ENCODE measurements at places on chromosomes 4 and X. TPM values are rescaled to one million over a fixed set of nuclear protein-coding genes. Genes with fewer than 3 reads are reported as not detected.
A peak's percentile ranks its signal among the peaks of the same experiment; 100 is the strongest.

DNA sequence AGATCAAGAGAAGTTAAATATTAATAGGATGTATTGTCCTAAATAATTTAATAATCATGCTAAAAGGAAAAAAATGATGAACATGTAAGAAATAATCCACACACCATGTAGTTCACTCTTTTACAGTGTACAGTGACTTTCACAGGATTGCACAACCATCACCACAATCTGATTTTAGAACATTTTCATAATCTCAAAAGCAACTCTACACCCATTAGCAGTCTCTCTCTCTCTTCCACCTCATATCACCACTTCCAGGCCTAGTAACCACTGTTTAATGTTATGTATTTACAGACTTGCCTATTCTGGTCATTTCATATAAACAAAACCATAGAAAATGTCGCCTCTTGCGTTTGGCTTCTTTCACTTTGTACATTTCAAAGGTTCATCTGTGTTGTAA lies 153.4 kb downstream of the FSTL5 start:
- peak; percentile 26 for DNase-seq

- peak; percentile 84 for DNase-seq
These were observed 15.0 kb downstream of the MECP2 start for GRCh38 chrX:154082396-154083125.

DNA sequence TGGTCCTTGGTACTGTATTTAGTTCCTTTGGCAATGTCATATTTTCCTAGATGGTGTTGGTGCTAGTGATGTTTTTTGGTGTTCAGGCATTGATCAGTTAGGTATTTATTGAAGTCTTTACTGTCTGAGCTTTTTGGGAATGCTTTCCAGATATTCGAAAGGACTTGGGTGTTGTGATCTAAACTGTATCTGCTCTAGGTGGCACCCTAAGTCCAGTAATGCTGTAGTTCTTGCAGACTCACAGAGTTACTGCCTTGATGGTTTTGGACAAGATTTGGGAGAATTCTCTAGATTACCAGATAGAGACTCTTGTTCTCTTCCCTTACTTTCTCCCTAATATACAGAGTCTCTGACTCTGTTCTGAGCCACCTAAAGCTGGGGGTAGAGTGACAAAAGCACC lies 513.6 kb upstream of the PITX2 start:
- peak; percentile 55 for DNase-seq

DNA sequence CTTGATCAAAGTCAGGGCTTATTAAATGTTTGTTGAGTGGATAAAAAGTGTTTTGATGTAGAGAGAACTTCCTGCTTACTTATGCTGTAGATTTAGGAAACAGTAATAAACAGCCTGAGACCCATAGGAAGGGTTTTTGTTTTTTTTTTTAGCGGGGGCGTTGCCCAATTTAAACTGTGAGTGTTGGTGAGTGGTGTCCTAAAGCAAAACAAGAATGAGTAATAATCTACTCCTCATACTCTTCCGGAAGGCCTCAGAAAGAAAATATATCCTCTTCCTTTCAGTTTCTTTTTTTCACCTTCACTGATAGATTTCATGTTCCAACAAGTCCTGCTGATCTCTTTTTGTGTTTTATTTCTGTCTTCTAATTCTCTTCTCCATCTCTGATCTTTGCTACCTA lies 104.4 kb upstream of the SCML1 start:
- DNase-seq: peak; percentile 36

- no peak for DNase-seq
These were observed 32.4 kb downstream of the CASP3 start for GRCh38 chr4:184616633-184617551.

- peak; percentile 36 for DNase-seq
These were observed 130.8 kb upstream of the SFRP2 start for GRCh38 chr4:153919667-153920066.

DNA sequence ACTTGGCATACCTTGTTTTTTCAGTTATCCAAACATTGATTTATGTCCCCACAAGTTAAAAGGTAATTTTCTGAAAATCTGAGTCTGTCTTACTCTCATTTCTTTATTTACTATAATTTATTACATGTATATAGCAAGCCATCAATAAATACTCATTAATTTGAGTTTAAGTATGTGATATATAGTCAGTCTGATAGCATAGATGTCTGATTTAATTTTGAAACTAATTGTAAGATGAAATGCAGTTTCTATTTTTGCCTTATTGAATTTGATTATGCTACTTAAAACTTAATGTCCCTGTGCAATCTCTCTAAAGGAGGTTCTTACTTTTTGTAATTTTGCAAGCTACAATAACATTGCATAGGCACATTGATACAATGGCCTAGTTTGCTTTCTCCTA lies 2418.6 kb downstream of the ARAP2 start:
- DNase-seq: no peak

DNA sequence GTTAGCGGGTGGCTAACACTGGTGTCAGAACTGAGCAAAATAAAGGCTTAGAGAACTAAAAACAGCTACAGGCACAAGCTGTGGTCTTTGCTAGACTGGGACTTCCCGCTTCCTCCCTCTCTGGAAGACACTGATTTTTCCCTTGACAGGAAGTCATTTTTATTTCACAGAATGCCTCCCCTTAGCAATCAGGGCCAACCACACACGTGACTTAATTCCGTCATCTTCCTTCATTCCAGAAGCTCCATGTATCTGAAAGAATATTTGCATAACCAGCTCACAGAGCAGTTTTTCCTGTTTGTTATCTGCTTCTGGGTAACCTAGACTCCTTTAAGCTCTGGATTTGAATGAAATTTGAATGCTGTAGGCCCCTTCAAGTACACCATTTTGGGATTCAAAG lies 327.5 kb upstream of the FRG1 start:
- DNase-seq: no peak

DNA sequence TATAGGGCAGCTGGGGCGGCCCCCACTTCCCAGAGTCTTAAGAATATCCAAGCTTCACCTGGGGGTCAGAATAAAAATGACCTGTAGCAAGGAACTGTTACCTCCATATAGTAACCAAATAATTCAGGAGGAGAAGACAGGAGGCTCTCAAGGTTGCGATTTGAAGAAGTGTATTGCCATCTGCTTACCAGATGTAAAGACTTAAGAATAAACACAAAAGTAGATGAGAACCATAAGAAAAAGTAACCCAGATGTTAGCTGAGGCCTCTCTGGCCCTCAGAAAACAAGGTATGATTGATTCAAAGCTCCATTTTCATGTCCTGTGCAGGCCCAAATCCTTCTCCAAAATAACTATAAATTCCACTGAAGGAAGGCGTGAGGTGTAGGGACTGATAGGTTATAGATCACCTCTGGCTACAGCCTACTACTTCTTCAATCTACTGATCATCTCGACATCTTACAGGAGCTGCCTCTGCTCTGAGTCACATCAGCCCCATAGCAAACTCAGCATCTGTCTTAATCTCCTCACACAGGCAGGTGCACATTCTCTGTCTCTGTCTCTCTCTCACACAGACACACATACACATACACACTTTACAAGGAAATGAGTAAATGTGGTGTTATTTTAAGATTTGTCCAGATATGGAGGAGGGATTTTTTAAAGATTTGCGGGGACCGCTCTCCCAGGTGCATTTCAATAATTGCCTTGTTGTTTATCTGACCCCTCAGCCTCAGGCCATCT lies 193.9 kb upstream of the EDNRA start:
- DNase-seq: peak; percentile 20

- no peak for DNase-seq
These were observed 75.5 kb downstream of the GALNT7 start for GRCh38 chr4:173243917-173244658.

DNA sequence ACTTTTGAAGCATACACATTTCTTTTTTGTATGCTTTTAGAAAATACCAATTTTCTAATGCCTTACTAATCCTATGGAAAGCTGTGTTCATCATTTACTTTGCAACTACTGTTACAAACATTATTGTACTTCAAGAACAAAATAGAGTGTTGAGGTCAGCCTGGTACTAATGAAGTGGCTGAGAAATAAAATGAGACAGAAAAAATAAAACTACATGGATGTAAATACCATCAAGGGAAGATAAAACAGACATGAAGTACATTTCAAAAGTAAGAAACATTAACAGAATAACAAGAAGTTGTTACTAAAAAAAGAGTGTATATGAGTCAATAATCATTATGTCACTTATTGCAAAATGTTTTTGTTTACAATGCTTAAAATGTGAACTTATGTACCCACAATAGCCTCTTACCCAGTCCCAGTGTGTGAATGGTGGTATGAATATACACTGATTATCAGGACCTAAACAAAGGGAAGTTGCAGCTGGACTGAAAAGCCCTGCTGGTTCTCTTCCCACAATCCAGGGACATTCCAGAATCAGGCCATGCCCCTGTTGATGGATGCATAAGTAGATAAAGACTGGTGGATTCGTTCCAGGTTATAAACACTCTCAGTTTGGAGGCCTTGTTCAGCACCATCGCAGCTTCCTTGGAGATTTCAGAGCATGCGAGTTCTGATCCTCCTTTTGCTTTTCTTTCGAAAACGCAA lies 2.4 kb upstream of the CSN3 start:
- DNase-seq: peak; percentile 75

DNA sequence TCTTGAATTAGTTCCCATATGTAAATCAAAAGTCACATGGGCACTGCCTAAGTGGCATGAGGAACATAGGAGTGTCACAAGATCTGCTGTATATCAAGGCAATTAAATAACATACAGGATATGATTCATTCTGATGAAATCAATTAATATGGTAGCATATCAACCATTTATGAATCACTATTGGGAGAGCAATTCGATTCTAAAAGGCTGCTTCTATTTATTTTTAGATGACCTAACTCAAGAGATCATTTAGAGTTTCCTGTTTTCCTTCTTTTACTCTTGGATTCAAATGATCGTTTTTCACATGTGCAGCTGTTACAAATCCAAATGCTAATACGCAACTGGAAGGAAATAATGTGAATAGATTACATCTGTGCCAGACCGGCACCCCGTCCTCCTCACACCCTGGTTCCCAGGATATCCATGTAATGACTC lies 81.9 kb downstream of the HCCS start:
- DNase-seq: peak; percentile 7

DNA sequence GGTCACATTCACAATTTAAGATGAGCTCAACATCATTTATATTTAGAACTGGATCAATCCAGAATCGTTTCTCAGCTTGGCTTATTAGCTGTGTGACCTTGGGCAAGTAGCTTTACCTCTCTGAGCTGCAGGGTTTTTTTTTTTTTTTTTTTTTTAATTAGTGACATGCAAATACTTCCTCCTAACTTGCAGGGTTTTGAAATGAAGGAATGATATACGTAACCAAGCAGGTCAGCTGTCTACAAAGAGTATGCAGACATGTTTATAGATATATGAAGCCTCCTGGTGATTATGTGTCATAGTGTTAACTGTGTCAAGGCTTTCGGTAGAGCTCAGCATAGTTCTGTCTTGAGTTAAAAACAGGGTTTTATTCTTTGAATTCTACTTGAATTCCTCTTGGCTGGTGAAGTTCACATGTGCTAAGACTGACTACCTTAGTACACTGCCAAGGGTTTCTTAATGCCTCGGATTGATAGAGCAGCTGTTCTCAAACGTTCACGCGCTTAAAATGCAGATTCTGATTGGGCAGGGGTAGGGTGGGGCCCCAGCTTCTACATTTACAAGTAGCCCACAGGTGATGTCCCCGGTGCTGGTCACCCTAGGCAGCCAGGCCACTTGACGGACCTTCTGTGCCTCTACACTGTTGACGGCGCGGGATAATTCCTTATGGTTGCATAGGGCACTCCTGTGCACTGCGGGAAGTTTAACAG lies 654 bp upstream of the STS start:
- DNase-seq: no peak

DNA sequence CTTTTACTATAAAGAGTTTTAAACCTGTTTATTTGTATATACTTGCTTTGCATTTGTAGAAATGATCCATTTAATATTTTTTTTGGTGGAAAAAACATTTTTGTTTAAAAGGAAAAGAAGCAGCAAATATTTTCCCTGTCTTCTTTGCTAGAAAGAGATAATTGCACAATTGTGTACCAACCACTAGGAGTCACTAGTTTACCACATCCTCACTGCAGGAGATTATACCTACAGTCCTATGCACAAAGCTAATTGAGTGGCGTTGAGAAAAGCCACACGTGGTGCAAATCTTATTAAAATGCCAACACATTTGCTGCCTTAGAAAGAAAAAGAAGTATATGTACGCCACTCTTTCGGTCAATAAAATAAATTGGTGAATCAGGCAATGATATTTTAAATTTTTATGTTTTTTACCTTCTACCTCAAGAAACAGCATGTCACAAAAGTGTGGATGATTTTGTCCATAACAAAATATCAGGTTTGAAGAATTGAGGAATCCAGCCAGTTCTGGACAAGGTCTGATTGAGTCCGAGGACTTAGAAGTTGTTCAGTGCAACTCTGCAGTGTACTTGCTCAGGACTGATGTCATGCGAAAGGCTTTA lies 102.9 kb downstream of the GRXCR1 start:
- DNase-seq: peak; percentile 31

GRCh38 chr4:104416725-104417356 lies 77.9 kb downstream of the CXXC4 start:
- no peak for DNase-seq

GRCh38 chr4:7630568-7631287 lies 196.0 kb upstream of the PSAPL1 start:
- DNase-seq: peak; percentile 66

- peak; percentile 40 for DNase-seq
These were observed 194.7 kb downstream of the CPEB2 start for GRCh38 chr4:15197005-15197404.

DNA sequence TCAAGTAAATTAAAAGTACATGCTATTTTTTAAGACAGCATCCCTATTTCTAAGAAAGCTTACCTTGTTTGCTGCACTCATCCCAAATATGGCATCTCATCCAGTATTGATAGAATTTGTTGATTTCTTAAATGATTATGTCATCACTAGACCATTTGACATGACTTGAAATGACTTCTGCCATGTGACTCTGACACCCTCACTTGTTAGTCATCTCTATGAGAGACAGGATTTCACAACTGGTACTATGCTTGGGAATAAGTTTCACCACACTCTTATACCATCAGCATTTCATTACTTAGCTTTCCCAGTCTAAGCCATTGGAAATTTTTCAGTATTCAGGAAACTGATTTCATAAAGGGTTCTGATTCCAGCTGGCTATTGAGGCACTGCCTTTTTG lies 55.3 kb downstream of the TMPRSS11F start:
- DNase-seq: peak; percentile 2

DNA sequence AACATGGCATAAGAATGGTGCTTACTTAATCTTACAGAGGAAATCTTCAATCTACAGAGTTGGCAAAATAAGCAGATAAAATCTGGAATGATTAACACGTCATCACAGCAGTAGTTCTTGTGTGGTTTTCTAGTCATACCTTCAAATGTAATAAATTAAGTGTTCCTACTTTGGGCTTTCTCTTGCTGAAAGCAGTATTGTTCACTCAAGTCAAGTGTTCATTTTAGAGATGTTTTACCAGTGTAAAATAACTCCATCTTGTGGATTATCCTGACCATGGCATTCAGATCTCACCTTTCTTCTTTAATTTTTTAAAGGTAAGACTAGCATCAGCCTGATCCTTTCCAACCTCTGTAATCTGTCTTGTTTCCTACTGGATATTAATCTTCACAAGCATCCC lies 72.9 kb downstream of the ADAMTS3 start:
- DNase-seq: no peak

PWWP3B gene
- total RNA-seq: 5.2 TPM

BEX1 gene
- total RNA-seq: 2.2 TPM

SCML1 gene
- 5.8 TPM for total RNA-seq

LINC00632 gene
- 5.2 TPM for total RNA-seq

PITX2 gene
- total RNA-seq: 7.8 TPM

SPRY1 gene
- total RNA-seq: 14.8 TPM

TMEM156 gene
- under 0.01 TPM for total RNA-seq

CD40LG gene
- total RNA-seq: not detected

MAP9 gene
- total RNA-seq: 11.3 TPM

TCEAL6 gene
- not detected for total RNA-seq

ZRSR2 gene
- total RNA-seq: 5.6 TPM

DCLK2 gene
- 13.0 TPM for total RNA-seq

GALNT7 gene
- 23.3 TPM for total RNA-seq

ESX1 gene
- total RNA-seq: not detected

Data from fibroblast of villous mesenchyme (primary cell).